LoVo (cell line): ENCODE measurements at places on chromosomes 13 and 19.

GRCh38 chr13:72696579-72696978, 30.9 kb downstream of the MZT1 start:
- DNase-seq = no peak

DNA sequence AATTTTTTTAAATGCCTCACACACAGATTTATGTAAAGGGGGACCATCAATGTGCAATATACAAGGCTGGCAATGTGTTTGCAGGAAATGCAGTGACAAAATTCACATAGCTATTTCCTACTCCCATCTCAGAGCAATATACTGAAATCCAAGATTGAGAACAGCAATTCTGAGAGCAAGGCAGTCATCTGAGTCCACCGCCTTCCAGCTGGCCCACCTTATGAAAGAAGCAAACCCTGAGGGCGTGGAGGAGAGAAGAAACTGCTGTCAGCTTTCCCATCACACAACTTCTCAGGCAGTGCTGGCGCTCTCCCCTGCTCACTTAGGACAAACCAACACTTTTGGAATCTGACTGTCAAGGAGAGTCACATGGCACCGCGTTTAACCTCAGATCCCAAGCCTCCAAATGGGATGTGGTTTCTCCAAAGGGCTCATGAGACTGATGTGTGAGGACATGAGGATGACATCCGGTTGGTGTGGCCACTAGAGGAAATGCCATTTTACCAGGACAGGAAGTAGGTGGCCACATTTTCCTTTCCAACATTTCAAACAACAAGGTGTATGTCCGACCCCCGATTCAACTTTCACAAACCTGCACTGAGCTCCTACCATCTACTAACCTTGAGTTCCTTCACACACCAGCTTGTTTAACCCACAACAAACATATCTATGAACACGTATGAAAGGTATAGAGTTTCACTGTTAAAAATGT, 3.7 kb upstream of the DOCK9 start:
- DNase-seq = no peak

- peak; percentile 76 for DNase-seq
Observed at GRCh38 chr13:21670006-21670882, 629 bp upstream of the FGF9 start.

GRCh38 chr13:66530686-66531085, 699.5 kb downstream of the PCDH9 start:
- no peak for DNase-seq

- peak; percentile 63 for DNase-seq
Observed at GRCh38 chr19:17496337-17496997, 15.0 kb upstream of the PGLS start.

GRCh38 chr13:30135351-30135750, 172.0 kb downstream of the KATNAL1 start:
- DNase-seq = no peak

DNA sequence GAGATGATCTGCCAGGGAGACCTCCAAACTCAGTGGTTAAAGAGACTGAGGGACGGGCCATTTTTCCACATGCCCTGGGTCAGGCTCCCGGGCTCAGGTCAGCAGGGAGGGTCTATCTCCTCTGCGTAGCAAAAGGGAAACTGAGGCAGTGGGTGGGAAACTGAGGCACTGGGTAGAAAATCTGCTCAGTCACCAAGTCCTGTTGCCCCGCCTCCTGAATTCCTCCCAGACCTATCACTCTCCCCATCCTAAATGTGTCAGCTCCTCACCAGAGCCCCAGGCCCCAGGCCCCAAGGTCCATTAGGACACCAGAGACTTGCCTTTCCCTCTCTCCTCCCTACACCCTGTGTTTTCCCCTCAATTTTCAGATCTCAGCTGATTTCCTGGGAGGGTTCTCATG, 2.4 kb downstream of the CD320 start:
- DNase-seq = no peak

- no peak for DNase-seq
Observed at GRCh38 chr13:103815619-103816018, 749.4 kb upstream of the SLC10A2 start.

DNA sequence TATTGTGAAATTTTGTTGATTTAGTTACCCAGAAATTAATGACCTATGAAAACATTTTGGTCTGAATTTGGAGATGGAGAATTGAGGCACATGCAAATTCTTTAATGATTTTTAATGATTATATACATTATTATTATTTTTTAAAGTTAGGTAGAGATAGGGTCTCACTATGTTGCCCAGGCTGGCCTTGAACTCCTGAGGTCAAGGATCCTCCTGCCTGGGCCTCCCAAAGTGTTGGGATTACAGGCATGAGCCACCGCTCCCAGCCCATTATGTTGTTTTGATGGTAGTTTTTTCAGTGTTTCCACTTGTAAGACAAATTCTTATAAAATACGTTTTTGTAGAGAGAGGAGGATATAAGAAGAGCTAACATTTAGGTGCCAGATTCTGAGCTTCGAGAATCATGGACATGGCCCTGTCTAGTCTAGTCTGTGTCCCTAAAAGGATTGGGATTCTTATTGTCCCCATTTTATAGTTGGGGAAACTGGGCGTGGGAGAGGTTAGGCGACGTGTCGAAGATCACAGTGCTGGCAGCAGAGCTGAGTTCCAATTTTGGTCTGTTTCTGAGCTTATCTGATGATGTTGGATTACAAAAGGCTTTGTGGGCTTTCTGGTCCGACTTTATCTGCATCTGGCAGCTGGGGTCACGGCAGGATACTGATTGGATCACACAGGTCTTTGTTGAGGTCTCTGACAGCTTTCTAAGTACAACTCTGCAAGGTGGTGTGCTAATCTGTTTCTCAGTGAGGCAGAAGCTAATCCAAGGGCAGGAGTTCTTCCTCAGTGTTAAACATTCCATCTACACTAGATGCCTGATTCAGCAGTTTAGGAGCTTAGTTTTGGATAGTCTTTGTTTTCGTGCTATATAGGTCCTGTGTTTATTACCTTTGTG, 7.5 kb upstream of the WDR88 start:
- no peak for DNase-seq

GRCh38 chr13:102033857-102034331, 368.0 kb downstream of the FGF14 start:
- DNase-seq = no peak

- peak; percentile 92 for DNase-seq
Observed at GRCh38 chr13:75760131-75761021, 124.2 kb downstream of the LMO7 start.

DNA sequence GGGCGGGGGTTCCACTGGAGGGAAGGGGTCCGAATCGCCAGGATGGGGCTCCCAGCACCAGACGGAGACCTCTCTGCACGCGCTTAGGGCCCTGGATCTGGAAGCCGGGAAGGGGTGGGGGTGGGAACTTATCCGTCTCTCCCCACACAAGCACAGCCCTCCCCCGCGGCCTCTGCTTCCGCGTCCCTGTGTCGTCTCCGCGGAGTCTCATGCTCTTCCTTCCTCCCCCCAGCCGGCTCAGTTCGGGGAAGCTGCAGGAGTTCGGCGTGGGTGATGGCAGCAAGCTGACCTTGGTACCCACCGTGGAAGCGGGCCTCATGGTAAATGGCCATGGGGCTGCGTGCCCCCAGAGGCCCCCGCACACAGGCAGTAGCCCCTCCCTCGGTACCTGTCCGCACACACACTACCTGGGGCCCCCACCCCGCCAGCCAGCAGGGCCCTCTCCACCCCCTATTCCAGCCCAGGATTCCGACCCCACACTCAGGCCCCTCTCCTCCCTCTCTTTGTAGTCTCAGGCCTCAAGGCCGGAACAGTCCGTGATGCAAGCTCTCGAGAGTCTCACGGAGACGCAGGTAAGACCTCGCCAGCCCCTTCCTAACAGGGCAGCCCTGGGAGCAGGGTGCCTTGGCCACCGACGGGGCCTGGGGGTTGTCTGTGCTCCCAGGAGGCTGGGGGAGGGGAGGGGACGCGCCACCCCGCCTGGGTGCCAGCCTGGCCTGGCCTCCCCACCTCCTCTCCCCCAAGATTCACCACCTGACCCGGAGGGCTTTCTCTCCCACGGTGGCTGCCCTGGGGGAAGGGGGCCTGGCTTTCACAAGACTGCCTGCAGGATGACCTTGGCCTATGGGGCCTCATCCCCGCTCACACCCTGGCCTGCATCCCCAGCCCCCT, 3.2 kb downstream of the MIDN start:
- DNase-seq = no peak

- DNase-seq = no peak
Observed at GRCh38 chr19:29622166-29623070, 16.3 kb downstream of the POP4 start.

GRCh38 chr13:23883255-23883654, 5.9 kb downstream of the MIPEP start:
- DNase-seq = no peak

DNA sequence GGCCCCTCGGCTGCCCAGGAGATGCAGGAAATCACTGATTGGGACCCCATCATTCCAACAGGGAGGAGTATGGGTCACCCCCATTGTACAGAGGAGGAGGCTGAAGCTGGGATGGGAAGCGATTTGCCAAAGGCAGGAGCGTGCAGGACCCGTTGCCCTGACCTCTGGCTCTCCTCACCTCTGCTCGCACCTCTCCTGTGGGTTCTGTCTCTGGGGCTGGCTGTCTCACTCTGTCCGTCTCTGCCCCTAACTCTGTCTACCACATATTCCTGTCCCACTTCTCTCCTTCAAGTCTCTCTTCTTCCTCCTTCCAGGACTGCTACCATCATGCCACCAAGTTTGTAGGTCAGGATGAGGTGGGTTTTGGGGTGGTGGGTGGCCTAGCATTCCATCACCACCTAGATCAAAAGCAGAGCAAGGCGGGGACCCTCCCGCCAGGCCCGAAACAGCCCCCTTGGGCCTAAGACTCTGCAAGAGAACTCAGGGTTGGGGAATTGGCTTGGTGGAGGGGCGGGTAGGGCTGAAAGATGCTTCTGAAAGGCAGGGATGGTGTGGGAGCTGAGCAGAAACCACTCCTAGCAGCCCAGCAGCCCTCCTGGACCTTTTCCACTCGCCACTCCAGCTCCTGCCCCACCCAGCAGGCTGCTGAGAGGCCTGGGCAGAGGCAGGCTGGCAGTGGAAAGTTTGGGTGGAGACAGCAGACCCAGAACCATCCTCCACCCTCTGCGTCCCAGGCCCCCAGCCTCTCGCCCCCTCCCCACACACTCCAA, 1.0 kb upstream of the LGALS7 start:
- no peak for DNase-seq

- peak; percentile 73 for DNase-seq
Observed at GRCh38 chr19:7869910-7870511, 4.2 kb downstream of the PRR36 start.

- peak; percentile 20 for DNase-seq
Observed at GRCh38 chr13:59458908-59459579, 704.7 kb downstream of the DIAPH3 start.

DNA sequence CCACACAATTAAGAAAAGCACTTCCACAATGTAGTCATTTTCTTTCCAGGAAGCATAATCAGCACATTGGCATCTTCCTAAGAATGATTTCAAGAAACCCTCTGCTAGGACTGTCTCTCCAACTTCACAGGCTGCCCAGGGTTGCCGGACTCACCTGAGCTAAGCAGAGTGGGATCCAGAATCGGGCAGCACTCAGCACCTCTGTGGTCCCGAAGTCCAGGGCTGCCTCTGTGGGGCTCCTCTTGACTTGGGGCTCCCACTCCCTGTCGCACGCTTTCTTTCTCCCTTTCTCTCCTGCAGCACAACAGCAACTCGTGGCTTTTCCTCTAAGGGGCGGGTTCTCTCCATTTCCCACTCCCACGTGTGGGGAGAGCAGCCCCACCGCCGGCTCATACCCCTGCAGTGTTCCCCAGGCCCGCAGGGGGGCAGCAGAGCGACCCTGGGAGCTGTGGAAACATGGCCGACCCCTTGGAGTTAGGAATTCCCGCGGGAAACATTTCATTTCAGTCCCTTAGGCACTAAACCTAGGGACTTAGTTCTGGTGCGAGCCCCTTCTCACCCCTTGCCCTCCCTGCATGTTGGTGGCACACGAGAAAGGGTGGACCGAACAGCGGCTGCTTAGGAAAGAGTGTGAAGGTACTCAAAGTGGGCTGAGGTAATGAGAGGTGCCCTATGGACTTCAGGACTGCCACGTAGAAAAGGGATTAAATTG, at the start of gene TMEM272:
TMEM272 (minus strand) TSS at position 316 of the 712 bp plus-strand sequence. CDS start 6,647 bp downstream, outside the sequence.
- peak; percentile 49 for DNase-seq

DNA sequence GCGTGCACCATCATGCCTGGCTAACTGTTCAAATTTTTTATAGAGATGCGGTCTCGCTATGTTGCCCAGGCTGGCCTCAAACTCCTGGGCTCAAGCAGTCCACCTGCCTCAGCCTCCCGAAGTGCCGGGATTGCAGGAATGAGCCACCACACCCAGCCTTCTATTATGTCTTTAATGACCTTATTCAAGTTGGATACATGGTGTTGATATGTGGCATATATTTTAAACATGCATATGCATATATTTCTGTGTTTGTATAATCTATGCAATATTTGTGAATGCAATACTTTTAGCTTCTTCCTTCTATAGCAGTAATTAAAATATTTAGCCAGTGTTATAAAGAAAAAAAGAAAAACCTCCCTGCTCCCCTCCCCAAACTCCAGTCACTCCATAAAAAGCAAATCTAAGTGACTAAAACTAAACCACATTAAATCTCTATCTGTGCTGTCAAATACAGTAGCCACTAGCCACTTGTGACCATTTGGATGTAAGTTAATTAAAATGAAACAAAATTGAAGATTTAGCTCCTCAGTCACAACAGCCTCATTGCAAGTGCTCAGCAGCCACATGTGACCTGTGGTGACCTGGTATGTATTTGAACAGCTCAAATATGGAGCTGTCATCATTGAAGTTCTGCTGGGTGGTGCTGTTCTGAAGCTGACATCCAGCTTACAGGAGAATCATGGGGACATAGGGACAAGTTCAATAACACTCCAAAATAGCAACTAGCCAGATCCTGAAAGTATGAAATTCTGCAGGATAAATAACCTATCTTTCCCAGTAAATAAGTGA, 27.4 kb downstream of the FCGBP start:
- DNase-seq = no peak

DNA sequence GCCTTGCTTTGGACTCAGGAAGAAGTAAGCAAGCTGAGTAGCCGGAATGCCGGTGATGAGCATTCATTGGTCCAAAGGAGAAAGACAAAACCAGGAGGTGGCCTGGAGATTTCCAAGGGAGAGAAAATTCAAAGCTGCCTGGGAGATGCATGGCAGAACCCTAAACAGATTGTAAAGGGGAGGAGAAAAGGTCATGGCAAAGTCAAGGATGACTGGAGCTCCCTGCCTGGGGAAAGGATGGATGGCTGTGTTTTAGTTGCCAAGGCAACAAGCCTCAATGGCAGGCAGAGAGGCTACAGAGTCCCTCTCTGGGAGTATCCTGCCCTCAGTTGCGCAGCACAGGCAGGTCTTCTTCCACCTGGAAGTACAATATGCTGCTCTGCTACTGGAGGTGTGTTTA, 134.0 kb downstream of the ENOX1 start:
- no peak for DNase-seq

DNA sequence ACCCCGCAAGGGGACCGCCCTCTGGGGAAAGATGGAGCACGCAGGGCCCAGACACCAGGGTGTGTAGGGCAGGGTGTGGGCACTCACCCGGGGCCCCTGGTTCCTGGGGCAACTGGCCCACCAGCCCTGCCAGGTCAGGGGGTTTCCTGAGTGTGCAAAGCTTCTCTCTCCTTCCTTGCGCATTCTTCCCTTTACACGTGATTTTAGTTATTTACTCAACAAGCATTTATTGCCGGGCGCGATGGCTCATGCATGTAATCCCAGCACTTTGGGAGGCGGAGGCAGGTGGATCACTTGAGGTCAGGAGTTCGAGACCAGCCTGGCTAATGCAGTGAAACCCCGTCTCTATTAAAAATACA, 20.4 kb downstream of the PRR36 start:
- no peak for DNase-seq
